ENCODE measurements at places on chromosomes 12 and 14.
A peak's percentile ranks its signal among the peaks of the same experiment; 100 is the strongest.

DNA sequence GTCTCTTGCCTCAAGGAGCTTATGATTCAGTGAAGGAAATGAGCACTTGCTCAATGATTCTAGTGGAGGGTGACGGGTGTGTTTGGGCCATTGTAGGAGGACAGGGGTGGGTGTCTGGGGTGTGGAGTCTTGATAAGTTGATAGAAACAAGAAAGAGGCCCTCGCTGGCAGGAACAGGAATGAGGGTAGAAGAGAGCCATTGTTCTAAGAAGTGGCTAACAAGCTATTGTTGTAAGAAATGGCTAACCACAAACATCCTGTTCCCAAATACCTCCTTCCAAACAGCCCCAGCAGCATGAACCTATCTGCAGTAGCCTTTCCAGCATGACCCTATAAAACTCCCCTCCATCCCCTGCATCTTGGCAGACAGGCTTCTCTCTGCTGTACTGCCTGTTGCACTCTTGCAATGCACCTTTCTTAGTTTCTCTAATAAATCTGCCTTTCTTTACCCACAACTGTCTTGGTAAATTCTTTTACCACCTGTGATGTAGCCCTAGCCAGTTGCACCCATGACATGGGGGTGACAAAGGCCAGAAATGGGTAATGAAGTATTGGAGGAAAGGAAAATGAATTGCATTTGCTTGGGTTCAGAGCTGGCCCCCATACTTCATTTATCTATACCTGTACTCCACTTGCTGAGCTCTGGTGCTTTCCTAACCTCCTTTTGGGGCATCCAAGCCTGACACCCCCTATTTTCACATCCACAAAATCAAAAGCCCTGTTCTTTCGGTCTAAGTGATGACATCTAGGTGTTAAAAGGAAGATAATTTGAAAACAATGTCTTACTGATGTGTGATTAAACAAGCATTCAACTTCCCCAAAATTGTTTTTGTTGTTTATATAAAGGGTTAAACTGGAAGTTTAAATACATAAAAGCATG, 389.1 kb downstream of the GRIN2B start:
- DNase-seq: no peak

DNA sequence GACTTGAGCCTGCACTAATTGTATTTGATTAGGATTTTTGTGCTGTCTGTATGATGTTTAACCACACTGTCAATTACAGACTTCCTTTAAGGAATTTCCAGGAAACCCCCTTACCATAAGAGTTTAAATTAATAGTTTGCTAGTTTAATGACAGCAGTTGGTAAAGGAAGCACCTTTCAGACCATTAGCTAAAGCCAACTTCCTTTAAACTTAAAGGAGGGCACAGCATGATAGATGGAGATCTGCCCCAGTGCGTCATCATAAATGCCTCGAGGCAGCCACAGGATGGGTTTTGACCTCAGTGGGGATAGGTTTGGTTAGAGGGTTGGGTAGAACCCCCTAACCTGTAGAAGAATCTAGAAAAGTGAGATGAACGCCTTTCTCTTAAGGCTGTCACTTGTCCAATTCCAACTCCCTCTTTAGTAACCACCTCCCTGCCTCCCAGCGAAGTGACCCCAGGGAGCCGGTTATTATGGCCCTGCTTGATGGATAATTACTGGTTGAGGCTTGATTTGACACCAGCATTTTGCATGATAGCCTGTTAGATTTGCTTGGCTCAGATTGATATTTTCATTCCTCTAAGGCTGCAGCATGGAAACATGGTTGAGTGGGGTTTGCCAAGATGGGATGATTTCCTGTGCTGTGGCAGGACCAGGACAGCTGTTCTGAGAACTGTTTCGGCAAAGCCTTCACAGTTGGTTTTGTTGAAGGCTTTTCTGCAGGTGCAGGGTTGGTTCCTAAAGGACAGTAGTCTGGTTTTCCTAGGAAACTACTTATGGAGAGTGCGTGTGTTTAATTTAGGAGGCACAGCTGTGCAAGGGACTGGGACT, 62.7 kb downstream of the CHST11 start:
- DNase-seq: peak; percentile 45

GRCh38 chr12:6759741-6760140, 6.4 kb upstream of the PTMS start:
- no peak for DNase-seq

DNA sequence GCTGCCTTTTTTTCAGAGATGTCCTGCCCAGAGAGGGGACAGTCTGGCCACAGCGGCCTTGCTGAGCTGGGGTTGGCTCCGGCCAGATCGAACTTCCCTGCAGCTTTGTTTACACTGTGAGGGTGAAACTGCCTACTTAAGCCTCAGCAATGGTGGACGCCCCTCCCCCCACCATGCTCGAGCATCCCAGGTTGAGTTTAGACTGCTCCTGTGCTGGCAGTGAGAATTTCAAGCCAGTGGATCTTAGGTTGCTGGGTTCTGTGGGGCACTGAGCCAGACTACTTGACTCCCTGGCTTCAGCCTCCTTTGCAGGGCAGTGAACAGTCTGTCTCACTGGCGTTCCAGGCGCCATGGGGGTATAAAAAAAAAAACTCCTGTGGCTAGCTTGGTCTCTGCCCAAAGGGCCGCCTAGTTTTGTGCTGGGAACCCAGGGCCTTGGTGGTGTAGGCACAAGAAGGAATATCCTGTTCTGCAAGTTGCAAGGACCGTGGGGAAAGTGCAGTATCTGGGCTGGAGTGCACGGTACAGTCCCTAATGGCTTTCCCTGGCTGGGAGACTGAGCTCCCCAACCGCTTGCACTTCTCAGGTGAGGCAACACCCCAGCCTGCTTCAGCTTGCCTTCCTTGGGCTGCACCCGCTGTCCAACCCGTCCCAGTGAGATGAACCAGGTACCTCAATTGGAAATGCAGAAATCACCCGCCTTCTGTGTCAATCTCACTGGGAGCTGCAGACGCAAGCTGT, 79.1 kb downstream of the LRIG3 start:
- DNase-seq: no peak

DNA sequence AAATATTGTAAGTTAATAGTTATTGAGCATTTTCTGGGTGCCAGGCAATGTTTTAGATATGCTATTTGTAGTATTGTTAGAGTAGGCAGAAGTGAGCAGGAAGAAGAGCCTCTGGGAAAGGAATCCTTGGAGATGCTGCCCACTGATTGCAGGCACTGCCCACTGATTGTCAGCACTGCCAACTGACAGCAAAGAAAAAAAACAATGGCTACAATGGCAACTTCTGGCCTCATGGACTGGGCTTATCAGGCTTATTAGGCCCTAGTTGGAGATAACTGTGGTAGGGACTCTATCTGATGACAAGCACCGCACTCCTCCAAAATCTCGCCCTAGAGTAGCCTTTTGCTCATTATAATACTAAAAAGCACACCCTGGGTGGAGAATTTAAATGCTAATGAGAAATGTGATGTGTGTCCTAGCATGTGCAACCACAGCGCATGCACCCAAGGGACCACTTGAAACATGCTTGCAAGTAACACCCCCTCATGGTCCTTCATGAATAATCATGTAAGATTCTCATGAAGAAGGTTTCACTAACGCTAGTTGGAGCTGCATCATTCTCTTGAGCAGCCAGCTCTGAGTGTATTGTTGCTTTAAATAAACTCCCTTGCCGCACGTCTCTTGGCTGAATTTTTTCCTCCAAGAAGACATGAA, 103.5 kb upstream of the PPP4R3A start:
- no peak for DNase-seq

GRCh38 chr14:56487090-56487667, 92.4 kb upstream of the TMEM260 start:
- no peak for DNase-seq

GRCh38 chr12:20510811-20511210, 142.5 kb downstream of the PDE3A start:
- no peak for DNase-seq

GRCh38 chr12:31768046-31768445, 39.2 kb upstream of the AMN1 start:
- no peak for DNase-seq

DNA sequence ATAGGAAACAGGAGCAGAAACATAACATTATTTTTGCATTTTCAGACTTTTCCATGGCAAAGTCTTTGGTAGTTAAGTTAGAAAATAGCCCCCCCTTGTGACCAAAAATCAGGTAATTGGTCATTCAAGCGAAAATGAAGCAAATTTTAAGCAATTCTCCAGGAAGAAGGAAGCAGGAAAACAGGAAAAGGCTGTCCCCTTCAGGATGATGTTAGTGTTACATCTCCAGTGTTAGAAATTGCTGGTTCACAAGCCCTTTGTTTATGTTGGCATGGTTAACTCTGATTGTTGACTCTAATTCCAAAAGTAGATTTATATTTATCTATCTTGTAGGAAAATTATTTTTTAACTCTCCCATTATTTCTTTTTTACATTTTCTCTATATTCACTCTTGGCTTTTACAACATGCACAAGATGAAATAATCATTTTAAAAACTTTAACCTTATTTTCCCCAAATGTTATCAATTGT, 18.8 kb upstream of the GAS2L3 start:
- peak; percentile 28 for DNase-seq

- DNase-seq: no peak
Measured at GRCh38 chr14:90890322-90891020, 74.2 kb upstream of the TTC7B start.

DNA sequence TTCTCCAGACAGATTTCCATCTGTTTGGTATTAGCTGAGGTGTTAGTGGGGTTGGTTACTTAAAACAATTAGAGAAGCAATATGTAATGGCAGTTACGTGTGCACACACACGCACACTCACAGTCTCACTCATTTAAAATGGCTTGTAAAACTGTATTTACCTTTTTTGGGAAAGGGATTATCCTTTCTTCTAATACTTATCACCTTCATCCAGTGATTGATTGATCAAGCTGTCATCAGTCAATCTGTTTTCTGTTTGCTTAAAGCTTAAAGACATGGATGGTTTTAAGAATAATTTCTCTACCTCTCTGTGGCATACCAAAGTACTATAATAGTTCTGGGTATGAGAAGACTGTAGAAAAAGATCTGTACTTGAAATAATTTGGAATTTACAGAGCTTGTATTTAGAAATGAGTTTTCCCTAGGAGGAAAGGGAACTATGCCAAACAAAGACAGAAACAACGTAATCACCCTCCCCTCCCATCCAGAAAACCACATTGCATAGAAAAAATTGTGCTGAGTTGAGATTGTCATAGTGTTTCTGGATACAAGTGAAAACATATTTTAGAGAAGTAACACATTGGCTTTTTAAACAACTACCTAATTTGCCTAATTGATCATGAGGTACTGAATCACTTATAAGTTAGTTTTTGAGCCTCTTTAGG, 455.8 kb downstream of the PCNX1 start:
- no peak for DNase-seq

- no peak for DNase-seq
Measured at GRCh38 chr14:94653321-94653720, 41.1 kb downstream of the SERPINA3 start.

DNA sequence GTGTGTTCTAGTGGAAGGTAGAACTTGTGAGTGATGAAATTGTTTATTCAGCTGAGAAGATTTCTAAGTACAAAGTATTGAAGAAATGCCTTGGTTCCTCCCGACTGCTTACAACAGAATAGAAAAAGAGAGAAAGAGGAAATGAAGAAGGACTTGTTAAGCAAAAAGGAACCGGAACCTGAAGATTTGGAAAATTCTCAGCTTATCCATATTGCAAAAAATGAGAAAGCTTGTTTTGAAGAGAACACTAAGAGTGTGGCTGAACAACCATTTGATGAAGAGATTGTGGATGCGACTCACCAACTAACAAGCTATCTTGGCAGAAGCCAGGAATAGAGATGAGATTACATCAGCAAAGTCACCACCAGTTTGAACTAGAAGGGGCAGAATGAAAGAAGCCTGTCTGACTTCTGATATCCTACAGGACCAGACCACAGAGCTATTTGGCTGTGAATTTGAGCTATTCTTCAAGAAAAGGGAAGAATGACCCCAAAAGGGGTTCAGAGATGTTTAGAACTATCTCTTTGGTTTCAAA, 15.1 kb downstream of the NDUFA9 start:
- DNase-seq: no peak

DNA sequence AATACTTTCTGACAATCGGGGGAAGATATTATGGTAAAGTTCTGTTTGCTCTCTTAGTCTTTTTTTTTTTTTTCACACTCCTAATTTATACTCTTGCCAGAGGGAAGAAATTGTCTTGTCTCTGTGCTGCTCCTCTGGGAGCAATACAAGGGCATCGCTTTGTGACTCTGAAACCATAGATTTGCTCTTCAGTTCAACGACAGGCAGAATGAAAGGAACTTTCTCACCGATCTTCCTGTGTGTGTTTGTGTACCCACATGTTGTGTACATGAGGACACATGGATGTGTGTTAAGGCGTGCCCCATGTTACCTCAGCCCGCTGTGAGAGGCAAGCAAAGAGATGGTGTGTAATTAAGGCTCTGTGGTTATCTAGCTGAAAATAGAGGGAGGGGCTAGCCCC, 457.6 kb downstream of the EGLN3 start:
- DNase-seq: no peak

GRCh38 chr12:127703026-127703425, 563.9 kb upstream of the TMEM132C start:
- no peak for DNase-seq

GRCh38 chr14:49396801-49397200, 189.4 kb downstream of the RPS29 start:
- no peak for DNase-seq

DNA sequence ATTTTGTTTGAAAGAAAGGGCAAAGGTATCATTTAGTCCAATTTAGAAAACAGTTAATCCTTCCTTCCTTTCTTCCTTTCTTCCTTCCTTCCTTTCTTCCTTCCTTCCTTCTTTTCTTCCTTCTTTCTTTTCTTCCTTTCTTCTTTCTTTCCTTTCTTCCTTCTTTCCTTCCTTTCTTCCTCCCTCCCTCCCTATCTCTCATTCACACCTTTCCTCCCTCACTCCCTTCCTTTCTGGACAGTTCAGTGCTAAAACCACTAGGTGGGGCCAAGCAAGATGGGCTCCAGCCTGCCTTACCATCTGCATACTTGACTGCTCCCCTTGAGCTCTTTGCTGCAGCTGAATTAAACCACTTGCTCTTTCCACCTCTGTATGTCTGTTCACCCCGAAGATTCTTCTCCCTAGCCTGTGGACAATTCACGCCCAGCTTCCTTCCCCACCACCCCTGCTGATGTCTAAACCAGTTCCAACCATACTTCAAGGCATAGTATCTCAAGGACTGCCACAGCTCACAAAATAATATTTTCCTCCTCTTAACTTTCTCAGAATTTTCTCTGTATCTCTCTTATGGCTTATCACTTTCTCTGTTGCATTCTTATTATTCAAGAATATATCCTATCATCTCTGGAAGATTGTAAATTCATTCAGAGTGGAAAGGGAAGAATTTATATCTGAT, 78.0 kb downstream of the DBX2 start:
- DNase-seq: no peak

DNA sequence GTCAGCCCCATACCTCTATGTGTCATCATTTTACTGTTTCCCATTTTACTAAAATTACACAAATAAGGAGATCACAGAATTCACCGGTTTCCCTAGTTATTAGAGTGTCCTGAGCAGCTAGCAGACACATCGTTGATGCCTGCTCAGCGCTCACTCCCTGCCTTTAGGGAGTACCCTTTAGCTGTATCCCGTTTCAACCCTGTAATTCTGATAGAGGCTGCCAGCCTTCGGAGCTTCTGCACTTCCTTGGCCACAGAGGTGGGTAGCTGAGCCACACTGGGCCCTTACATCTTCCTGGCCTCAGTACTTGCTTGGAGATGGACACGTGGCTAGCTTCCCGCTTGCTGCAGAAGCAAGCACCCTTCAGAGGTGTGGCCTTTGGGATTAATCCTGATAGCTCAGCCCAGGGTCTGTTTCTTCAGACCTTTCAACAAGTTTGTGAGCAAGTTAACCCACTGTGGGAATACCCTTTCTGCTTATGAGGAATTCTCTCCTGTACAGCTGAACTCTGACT, 14.3 kb upstream of the FBXW8 start:
- no peak for DNase-seq

Data from CD4-positive, CD25-positive, alpha-beta regulatory T cell (primary cell).